ENCODE measurements at places on chromosomes 2 and 18.

GRCh38 chr2:9274701-9275343 is 68.2 kb downstream of the ASAP2 start:
- no peak for DNase-seq

GRCh38 chr2:51629406-51629805 is 597.5 kb upstream of the NRXN1 start:
- no peak for DNase-seq

GRCh38 chr2:240963065-240963867 is 35.2 kb upstream of the SNED1 start:
- DNase-seq: no peak

GRCh38 chr2:86489542-86489941 is 48.4 kb downstream of the KDM3A start:
- no peak for DNase-seq

GRCh38 chr2:96407041-96407918 is 71.7 kb downstream of the NCAPH start:
- peak; percentile 54 for DNase-seq

- no peak for DNase-seq
Observed at GRCh38 chr2:208366215-208367127, 40.1 kb upstream of the PTH2R start.

- no peak for DNase-seq
Observed at GRCh38 chr2:8954990-8955389, 48.5 kb downstream of the MBOAT2 start.

DNA sequence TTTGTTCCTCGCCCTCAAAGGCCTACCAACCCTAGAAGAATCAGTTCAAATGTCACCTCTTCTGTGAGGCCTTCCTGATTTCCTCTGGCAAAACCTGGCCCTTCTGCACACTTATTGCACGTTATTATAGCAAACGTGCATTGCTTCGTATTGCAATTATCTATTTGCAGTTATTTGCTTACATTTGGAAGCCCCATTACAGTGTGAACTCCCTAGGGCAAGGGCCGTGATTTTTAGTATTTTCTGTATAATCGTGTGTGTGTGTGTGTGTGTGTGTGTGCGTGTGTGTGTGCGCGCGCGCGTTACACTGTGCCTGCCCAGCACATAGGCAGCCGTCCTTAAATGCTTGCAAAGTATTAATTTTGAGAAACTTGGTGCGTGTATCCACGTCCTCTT is 460 bp upstream of the SEMA4F start:
- DNase-seq: no peak

- DNase-seq: no peak
Observed at GRCh38 chr2:21250673-21251072, 126.9 kb downstream of the TDRD15 start.

- DNase-seq: no peak
Observed at GRCh38 chr2:193373120-193373519, 1178.4 kb upstream of the TMEFF2 start.

- DNase-seq: no peak
Observed at GRCh38 chr18:43013486-43013885, 102.0 kb downstream of the RIT2 start.

DNA sequence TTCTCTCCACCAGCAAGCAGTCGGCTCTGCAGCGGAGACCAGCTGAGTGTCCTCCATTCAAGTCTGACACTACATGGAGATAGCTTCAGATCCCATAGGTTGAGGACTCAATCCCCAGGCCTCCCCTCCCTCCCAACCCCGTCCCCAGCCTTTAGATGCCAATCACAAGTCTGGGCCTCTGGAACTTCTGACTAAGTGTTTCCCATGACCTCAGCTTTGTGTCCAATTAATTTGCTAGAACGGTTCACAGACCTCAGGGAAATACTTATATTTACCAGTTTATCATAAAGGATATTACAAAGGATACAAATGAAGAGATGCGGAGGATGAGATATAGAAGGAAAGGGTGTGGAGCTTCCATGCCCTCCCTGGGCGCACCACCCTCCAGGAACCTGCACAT is 77.4 kb downstream of the MERTK start:
- no peak for DNase-seq

DNA sequence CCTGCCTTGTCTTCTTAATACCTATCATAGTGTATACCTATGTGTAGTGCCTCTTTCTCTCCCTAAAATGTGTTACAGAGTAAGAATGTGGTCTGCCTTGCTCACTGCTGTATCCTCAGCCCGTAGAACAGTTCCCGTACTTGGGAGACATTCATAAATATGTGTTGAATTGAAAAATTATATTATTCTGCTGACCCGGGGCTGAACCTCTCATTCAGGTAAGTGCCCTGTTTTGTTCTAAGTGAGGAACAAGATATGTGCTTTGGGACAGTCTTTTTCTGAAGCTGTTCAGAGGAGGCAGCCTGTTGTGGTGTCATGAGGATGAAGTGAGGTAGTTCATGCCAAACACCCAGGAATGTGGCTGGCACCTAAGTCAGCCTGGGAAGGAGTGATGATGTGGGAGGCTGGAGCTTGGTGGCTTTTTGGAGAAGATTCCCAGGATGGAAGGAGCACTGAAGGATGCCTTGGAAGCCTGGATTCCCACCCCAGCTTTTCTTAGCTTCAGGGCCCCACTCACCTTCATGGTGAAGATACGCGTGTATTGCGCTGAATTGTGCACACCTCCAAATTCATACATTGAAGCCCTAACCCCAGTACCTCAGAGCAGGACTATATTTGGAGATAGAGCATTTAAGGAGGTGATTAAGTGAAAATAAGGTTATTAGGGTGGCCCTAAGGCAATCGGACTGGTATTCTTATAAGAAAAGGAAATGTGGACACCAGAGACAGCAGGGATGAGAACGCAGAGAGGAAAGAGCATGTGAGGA is 166.3 kb downstream of the DDX1 start:
- DNase-seq: no peak

GRCh38 chr2:232861353-232861752 is 8.7 kb upstream of the SNORC start:
- DNase-seq: no peak

DNA sequence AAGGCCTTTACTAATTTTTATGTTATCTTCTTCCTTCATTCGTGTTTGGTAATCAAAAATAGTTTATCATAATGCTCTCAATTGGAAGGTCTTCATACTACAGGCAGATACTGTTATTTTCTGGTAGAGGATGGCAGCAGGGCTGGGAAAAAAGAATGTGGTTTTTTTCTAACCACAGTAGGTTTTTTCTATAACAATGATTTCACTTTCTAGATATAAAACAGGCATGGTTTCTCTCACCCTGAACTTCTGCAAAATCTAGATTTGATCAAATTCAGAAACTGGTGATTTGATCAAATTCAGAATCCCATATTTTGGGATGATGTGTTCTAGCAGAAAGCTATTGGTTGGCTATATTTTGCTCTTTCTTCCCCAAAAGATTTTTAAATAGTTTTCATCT is 27.6 kb downstream of the BCL11A start:
- DNase-seq: no peak

DNA sequence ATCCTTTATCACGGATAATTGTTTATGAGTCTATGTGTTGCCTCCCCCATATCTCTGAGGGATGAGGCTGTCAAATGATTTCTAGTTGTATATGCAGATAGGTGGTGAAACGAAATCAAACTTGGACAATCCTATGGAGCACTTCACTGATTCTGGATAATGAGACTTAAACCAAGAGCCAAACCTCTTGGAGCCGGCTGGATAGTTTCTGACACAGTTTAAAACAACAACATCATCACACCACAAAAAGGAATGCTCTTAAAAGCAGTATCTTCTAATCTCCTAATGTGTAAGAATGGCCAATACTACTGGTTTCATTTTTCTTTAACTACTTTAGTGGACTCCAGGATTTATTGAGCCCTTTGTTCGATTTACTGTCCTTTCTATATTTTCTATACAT is 36.5 kb downstream of the SPHKAP start:
- no peak for DNase-seq

GRCh38 chr18:51006948-51007789 is 22.8 kb upstream of the SMAD4 start:
- DNase-seq: no peak

DNA sequence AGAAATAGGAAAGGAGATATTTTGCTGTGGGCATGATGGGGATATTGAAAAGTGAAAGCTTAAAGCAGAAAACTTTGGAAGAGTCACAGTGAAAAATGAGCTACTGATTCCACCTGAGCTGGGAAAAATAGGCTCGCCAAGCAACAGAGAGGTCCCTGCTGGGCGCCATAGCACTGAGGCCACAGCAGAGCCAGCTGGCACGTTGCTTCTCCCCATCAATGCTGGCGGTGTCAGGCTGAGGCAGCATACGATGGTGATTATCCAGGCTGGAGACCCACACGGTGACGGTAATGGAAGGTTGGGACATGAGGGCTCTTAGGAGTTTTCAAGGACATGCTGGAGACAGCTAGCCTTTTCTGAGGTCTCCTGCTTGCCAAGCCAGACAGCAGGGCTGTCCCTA is 25.8 kb upstream of the DTNB start:
- DNase-seq: no peak

DNA sequence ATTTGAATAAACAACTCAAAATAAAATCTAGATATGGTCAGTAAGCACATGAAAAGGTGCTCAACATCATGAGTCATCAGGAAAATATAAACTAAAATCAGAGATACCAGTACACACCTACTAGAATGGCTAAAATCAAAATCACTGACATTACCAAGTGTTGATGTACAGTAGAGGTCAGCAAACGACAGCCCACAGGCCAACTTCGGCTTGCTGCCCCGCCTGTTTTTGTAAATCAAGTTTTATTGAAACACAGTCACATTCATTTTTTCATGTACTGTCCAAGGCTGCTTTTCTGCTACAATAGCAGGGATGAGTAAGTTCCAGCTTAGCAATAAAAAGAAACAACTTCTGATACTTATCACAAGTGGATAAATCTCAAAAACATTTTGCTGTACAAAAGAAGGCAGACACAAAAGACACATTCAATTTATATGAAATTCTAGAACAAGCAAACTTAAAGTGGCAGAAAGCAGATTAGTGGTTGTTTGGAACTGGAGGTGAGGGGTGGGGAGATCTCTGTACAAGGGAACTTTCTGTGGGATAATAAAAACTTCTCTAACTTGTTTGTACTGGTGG is 32.1 kb downstream of the TRAK2 start:
- no peak for DNase-seq

GRCh38 chr18:64253222-64253621 is 104.3 kb upstream of the LINC00305 start:
- no peak for DNase-seq

DNA sequence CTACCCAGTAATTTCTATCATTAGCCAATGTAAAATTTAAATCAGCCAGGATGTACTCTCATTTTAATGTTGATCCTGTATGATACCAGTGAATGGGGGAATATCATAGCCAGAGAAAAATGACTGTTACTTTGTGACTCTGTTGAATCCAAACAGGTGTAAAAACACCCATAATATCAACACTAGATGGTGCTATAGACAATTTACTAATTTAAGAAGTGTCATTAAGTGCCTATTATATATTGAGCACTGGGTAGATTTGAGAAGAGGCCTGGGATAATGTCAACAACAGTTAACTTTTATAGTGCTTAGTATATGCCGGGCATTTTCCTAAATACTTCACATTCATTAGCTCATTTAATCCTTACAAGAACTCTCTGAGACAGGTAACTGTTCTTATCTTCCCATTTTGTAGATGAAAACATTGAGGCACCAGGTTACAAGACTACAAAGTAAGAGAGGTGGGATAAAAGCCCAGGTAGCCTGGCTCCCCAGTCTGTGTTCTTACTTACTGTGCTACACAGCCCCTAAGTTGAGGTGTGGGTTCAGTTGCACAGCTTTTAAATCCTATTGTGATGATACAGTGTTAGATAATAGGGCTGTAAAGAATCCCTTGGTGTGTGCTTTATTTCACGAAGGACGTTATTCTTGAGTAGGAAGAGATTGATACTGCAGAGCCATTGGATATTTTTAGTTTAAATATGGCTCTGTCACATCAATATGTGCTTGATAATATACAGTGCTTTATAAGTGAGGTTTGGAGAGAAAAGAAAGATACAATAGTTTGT is 325.5 kb downstream of the AGPS start:
- no peak for DNase-seq

DNA sequence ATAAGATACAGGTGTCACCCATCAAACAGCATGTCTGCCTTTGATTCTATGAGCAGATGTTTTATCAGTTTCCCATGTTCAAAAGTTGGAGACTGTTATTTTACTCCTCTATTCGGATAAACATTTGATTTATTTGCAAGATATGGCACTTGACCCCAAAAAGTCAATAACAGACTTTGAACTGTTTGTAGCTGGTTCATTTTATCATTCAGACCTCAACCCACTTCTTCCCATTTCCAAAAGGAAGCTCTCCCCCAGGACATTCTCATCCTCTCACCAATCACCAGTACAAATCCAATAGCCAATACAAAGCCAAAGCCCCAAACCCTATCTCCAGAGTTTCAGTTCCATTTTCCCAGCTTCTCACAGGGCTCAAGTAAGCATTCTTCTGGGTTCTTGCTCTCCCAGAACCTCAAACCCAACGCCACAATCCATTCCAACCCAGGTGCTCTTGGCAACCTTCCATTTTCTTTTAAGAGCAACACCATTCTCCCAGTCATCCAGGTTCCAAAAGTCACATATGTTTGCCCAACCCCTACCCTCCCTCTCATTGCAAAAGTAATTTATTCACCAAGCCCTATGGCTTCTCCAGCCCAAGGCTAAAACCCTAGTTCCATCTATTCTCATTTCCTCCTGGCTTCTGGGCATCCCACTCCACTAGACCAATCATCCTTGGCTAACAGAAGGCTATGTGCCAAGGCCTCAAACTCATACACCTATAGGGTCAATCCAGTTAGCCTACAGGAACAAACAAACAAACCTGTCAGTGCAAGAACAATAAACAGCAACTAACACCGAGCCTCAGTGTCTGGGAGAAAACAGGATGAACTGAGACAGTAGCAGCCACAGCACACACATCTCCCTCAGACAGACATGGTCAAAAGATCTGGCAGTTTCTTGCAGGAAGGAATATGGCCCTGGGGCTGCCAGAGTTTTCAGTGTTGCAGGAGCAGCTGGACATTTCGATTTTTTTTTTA is 9.2 kb downstream of the ACVR1 start:
- DNase-seq: no peak

DNA sequence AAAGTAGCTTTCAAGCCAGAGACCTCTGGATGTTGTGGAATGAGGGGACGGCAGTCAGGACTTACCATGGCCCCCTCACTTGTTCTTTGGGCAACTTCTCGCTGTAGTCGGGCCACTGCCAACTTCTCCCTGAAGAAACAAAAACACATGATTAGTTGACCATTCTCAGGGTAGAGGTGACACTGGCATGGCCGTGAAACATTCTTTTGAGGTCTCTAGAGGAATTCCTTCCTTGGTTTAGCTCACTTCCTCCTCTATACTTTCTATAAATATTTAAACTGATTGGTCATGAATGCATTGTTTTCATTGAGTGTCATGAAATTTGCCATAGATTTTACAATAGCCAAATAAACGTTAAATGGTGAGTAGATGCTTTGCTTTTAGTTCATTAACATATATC is 354.6 kb downstream of the NCKAP5 start:
- DNase-seq: no peak

- DNase-seq: no peak
Observed at GRCh38 chr2:47662552-47662951, 120.4 kb upstream of the MSH6 start.

DNA sequence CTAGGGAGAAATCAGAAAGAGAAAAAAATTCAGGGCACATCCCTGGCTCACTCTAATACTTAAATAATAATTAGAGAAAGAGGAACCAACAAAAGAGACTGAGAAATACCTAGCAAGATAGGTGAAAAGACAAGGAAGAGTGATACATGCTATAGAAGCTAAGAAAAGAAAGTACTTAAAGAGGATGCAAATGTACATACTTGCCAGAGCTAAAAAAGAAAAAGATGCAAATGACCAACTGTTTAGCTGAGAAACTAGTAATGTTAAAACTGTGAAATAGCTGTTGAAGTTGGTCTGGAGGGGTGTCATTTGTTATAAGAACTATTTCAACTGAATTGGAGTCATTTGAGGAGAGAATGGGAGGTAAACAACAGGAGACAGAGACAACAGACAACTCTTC is 412.2 kb downstream of the SPAG16 start:
- no peak for DNase-seq

All from activated T-cell treated with anti-CD3 and anti-CD28 coated beads for 48 hours (primary cell).